GM13977 (cell line): ENCODE measurements at places on chromosomes 11 and 22.

- no peak for DNase-seq
Measured at GRCh38 chr22:46618667-46619066, 1.5 kb upstream of the GRAMD4 start.

DNA sequence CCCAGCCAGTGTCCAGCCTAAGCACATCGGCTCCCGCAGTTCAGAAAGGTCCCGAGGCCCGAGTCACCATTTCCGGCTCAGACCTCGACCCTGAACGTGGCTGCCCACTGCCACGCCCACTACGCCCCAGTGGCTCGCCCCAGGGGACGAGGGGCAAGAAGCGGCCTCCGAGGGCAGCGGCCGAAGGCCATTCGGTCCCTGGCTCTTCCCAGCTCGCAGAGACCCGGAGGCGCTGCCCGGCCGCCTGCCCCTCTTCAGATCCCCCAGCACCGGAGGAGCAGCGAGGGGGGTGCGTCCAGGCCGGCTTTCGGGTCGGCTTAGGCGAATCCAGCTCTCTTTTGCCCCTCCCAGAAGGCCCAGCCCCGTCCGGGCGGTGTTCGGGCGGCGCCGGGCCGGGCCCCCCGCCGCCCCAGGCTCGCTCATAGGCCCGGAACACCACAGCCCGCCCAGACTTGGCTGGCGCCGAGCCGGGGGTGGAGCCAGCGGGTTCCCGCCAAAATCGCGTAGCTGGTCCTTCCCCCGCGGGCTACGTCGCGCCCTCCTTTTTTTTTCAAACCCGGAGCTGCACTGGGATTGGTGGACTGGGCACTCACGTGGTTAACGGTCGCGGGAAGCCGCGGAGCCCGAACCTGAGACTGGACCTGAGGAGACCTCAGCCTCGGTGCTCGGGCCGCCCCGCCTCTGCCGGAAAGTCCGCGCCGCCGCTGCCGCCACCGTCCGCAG is at the start of gene WEE1:
Gene WEE1, plus strand, starts transcription at position 619 of the 723 bp plus-strand sequence. CDS start 264 bp downstream, outside the sequence.
- DNase-seq, result peak; percentile 98

DNA sequence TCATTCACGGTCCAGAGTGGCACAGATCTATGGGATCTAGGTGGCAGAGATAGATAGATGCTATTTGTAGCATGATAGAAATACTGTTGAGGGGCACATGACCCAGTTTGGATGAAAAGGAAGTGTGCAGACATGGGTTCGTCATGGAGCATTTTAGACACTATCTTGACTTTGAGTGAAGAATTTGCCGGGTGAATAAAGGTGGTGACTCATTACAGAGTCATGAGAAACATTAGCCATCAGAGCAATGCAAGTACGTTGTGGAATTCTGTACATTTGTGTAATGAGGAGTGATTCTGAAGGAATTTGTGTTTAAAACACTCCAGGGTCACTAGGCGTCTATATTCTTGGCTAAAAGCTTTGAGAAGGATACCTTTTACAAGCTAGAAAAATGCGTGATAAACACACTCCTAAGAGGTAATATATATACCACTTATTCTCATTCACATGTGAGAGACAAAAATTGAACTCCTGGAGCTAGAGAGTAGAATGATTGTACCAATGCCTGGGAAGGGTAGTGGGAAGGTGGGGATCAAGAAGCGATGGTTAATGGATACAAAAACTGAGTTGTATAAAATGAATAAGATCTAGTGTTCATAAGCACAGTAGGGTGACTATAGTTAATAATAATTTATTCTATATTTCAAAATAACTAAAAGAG is 593.7 kb upstream of the LUZP2 start:
- no peak for DNase-seq

DNA sequence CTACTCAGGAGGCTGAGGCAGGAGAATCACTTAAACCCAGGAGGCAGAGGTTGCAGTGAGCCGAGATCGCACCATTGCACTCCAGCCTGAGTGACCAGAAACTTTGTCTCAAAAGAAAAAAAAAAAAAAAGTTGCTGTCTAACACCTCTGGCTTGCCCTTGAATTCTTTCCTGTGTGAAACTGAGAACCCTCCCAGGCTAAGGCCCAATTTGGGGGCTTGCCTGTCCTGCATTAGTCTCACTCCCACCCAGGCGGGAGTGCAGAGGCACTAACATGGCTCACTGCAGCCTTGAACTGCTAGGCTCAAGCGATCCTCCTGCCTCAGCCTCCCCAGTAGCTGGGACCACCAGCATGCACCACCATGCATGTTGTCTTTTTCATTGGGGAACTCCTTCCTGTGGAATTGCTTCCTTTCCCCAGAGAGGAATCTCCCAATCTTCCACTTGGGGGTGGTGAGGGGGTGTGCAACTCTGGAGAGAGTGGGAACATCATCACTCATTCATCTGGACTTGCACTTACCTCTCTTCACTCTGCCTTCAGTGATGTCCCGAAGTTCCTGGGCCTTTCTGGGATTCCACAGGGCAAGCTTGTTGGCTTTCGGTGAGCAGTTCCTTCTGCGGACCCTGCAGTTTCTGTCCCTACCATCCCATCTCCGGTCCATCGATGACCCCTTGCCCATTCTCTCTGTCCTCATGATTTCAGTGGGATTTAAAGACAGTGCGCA is 62.1 kb upstream of the CREB3L1 start:
- DNase-seq, result no peak

- DNase-seq, result no peak
Measured at GRCh38 chr11:97607291-97608000, 1217.6 kb downstream of the JRKL start.

DNA sequence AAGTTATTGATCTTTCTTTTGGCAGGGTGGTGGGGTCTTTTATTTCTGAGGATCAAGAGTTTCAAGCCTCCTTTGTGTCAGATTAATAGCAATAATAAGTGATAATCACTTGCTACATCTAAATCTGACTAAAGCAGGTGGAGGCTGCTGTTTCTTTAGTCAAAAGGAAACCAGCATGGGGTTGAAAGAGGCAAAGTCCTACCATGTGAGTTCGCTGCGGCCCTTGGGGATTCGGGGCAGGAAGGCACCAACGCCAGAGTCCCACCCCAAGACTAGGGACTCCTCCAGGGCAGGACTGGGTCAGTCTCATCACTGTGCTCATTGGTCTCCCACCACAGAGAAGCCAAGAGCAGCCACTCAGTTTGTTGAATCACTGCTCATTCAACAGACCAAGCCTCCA is 73.0 kb downstream of the TENM4 start:
- DNase-seq, result no peak

DNA sequence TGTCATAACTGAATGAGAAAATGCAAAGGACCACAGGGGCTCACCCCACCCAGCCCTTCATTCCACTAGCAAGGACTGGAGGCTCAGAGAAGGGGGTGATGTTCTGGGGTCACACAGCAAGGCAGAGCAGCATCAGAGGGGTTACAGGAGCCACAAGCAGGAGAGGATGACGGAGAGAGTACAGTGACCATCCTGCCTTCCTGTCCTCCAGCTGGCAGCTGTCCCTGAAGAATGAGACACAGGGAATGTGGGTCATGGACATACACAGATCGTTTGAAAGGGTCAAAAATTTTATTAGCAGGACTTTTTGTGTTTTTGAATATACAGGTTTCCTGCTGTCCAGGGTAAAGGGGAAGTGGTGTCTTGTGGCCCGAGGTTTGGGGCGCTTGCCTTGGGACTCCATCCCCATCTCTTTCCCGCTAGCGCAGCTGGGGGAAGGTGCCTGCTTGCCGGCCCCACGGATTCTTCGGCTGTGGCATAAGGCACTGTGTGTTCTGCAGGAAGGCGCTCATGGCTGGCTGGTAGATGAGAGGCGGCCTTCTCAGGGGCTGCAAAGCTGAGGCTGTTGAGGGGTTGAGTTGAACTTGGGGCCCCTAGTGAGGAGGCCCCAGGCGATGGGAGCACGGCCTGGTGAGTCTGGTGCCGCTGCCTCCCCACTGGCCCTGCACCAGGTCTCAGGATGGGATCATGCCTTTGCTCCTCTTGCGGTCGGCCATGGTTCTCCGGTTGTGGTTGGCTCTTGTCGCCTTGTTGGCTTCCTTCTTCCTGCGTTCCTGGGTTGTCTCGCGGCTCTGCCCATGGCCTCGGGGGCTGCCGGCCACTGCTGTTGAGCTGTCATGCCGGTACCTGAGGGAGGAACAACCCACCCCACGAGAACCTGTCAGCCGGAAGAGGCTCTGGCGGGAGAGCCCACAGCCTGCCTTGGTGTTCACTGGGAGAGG is 21.4 kb downstream of the UQCR10 start:
- no peak for DNase-seq

DNA sequence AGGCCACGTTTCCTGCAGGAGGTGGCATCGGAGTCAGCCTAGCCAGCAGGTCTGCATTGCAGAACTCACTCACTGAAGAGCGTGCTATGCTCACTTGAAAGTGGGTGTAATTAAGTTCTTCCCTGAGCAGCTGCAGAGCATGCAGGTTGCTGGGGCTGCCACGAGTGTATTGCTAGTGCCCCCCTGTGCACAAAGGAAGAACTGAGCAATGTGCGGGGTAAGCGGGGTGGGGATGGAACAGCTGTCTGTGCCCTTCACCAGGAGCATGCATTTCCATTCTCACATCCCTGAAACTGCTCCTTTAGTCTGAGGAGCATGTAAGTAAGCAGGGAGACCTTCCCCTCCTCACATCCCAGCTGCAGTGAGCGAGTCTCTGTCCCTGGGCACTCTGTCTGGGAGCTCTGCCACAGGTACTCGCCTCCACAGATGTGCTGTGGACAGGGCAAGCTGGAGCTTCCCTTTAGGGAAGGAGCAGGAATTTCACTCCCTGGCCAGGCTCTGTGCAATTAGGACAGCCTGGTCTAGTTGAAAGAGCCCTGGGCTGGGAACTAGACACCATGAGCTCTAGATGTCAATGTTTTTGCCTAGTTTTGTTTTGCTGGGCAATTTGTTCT is 1031.8 kb downstream of the NTM start:
- peak; percentile 44 for DNase-seq

GRCh38 chr11:94785509-94785908 is 17.4 kb downstream of the AMOTL1 start:
- no peak for DNase-seq

DNA sequence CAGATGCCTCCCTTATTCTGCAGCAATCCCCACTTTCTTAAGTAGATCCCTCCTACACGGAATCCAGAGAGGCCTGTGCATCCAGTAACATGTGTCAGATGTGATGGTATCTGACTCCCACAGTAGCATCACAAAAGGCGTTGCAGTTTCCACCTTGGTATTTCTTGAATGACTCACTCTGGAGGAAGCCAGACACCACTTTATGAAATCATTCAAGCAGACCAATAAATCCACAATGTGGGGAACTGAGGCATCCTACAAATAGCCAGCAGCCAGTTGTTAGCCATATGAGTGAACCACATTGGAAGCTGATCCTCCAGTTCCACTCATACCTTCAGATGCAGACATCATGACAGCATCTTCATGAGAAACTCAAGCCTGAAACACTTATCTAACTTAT is 798.1 kb downstream of the OPCML start:
- DNase-seq, result no peak

GRCh38 chr11:123145220-123145619 is 49.8 kb downstream of the CLMP start:
- DNase-seq, result no peak

DNA sequence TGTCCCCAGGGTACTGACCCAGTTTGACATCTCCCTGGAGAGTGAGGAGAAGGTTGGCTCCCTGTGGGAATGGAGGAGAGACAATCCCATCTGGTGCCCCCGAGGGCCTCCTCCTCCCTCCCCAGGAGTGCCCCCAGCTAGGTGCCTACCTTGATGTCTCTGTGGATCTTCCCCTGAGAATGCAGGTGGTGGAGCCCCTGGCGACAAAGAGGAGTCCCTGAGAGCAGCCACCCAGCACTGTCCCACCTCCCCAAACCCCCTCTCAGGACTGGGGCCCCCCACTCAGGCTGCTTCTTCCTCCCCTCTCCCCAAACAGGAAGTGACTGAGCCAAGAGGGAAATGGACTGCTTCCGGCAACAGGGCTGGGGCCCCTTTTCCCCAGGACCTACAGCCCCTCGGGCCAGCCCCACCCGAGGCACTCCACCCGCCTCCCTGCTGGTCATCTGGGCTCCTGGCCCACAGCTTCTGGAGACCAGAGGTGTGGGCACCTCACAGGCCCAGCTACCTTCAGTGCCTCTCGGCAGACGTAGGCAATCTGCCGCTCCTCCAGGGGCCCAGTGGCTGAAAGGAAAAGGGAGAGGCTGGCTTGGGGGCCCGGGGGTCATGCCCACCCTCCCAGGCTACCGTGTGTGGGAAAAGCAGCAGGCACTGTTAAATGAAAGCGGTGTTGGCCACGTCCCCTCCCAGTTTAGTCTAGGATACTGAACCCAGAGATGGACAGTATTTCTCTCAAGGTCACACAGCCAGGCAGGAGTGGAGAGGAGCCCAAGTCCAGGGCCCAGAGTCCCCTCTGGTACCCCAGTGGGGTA is 1.2 kb downstream of the MAP4K2 start:
- DNase-seq, result no peak

DNA sequence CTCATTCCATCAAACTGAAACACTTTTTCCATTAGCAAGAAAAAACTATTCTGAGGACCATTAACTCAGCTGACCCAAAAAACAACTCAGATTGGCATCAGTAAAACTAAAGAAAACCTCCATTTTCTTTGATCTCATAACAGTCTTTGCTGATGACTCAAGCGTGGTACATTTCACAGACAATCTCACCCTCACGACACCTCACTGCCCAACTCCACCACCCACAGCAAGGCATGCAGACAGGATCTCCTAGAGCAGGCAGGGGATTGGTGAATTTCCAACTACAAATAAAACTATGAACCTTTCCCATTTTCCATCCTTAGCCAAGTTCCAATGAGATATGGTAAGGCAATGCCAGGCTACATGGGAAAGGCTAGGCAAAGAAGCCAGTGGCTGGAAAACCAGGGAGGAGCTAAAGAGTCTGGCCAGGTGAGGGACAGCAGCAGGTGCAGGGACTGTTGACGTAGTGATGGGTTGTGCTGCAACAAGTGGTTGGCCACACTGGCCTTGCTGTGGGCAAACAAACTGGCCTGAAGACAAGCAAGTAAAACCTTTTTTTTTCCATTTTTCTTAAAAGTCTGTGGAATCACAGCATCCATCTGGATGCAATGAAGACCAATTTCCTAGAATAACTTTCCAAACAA is 97.2 kb downstream of the SERGEF start:
- no peak for DNase-seq

DNA sequence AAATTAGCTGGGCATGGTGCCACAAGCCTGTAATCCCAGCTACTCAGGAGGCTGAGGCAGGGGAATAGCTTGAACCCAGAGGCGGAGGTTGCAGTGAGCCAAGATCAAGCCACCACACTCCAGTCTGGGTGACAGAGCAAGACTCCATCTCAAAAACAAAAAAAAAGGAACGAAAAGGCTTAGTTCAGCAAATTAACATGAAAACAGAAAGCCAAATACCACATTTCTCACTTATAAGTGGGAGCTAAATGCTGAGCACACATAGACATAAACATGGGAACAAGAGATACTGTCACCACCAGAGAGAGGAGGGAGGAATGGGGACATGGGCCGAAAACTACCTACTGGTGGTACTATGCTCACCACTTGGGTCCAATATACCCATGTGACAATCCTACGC is 38.6 kb downstream of the SCGB1A1 start:
- DNase-seq, result no peak

- no peak for DNase-seq
Measured at GRCh38 chr11:19756675-19757475, 44.2 kb downstream of the NAV2 start.

- DNase-seq, result no peak
Measured at GRCh38 chr22:26038365-26038764, 130.9 kb upstream of the SEZ6L start.
